GM12892 (cell line): ENCODE measurements at places on chromosomes 6 and 20.

DNA sequence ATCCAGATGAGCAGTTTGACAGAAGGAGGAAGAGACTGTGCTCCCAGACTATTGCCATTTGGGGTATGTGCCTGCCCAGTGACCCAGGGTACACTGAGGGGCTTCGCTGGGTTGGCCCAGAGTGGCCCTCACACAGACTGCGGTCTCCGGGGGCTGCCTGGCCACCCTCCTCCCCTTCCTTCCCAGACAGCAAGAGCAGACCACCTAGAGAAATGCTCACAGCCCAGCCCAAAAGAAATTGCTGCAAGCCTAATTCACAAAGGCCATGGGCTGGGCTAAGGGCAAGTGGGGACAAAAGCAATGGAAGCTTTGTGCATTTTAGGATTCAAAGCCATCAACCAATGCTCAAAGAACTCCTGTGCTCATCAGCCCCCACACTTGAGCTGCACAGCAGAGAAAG lies 277.6 kb downstream of the CDC5L start:
- DNase-seq: no peak

DNA sequence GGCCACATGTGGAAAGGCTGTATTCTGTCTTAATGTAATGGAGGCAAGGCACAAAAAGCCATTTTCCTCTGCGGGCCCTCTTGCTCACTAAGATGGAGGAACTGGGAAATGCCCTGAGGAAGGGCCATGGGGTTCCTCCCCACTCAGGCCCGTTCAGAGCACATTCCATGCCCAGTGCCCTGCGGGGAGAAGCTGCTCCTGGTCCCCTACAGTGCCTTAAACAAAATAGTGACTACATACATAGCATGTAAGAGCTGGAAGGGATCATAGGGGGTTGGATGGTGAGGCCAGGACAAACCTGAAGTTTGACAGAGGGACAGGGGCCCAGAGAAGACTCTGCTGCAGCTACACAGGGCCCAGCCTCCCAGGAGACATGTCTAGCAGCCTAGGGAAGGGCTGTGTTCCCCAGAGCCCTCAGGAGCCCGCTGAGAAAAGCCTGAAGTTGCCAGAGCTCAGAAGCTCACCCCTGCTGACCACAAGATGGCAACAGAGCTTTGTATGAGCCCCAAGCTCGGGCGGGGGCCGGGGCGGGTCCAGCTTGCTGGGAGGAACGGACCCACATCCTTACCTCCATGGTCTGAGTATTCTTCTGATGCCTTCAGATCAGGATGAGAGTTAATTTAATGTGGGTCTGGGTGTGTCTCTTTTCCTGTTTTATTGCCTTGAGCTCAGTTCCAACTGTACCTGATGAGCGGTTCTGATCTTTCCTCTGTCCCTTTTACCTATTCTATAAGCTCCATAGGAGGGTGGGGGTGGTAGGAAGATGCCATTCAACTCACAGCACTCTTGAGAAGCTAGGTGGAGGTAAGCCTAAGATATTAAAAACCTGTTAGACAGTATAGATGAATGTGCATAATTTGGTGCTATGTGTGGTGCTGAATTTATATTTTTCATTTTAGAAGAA lies 242.9 kb downstream of the CDC5L start:
- DNase-seq: peak; percentile 28

DNA sequence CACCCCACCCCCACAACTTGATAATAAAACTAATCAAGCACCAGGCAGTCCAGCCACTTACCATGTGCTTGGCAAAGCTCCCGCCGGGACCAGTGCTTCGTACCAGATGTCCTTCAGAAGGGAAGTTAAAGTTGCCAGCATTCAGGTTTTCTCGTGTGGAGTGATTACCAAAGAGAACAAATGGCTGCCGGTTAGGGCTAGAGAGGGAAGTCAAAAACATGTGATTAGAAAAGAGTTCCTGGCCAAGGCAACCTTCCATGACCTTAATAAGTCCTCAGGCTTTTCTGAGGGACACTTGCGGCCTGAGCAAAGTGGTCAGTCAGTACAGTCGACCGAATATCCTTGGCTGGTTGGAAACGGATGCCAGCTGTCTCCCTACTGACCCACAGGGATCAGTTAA lies 67.0 kb downstream of the DNAAF9 start:
- no peak for DNase-seq

GRCh38 chr6:167238694-167239467 lies 52.2 kb upstream of the UNC93A start:
- DNase-seq: no peak
